Stimulated activated CD4-positive, alpha-beta T cell treated with anti-CD3 and anti-CD28 coated beads, Interleukin-1b, Interleukin-23, amount 100 ng/mL, for 1 hour (primary cell): ENCODE measurements at places on chromosomes 1 and 21.

DNA sequence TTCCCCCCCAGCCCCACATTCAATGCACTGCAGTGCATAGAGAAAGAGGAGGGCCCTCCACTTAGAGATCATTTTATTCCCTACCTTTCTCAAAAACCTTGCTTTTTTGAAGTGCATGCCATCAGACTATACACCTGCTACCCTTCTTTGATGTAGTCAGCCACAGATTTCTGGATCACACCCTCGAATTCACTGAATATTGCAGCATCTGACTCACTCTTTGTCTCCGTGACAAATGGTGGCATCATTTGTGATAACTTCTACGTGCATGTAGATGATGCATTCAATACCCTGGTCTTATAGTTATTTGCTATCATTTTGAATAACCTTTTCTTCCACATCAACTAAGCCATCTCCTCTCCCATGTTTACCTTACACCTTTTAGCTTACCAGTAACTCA is 310.3 kb upstream of the SGIP1 start:
- no peak for DNase-seq

DNA sequence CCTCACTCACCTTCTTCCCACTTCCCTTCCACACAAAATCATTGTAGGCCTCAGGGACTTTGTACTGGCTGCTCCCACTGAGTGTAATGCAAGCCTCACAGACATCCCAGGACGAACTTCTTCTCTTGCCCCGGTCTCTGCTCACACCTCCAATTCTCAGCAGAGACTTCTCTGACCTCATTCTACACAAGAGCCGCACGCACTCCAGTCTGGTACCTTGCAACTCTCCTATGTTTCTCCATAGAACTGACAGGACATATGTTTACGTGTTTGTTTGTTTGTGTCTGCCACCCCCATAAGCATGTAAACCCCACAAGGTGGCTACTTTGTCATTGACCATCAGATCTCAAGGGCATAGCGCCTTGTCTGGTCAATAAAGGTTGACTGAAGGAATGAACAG is 350.8 kb downstream of the AJAP1 start:
- DNase-seq, result no peak

- no peak for DNase-seq
These were observed 397.3 kb downstream of the RPS6KC1 start for GRCh38 chr1:213448360-213448759.

DNA sequence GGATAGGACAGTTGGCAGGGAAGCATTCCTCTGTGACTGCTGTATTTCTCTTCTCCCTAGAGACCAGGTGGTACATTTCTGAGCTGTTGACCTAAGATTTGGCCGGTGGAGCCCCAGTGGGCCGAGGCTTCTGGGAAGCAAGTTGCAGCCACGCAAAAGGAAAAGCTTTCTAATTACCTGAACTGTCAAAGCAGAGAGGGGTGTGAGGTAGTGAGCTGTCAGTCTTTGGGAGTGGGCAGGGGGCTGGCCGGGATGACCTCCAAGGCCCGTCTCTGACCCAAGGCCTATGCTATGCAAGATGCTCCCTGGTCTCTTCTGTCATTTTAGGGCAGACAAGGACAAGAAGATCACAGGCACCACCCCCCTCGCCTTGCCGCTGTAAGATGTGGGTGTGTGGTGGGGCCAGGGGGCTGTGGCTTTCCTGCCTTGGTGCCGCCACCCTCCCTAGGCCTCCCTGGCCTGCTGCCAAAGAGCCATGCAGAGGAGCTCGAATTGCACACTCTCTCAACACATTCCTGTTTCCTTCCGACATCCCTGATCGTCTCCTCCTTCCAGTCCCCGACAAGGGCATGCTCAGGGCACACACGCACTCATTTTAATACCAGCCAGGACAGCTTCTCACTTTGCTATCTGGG is 7.7 kb downstream of the PADI1 start:
- peak; percentile 24 for DNase-seq

- DNase-seq, result no peak
These were observed 16.5 kb downstream of the PRRX1 start for GRCh38 chr1:170680428-170680827.

DNA sequence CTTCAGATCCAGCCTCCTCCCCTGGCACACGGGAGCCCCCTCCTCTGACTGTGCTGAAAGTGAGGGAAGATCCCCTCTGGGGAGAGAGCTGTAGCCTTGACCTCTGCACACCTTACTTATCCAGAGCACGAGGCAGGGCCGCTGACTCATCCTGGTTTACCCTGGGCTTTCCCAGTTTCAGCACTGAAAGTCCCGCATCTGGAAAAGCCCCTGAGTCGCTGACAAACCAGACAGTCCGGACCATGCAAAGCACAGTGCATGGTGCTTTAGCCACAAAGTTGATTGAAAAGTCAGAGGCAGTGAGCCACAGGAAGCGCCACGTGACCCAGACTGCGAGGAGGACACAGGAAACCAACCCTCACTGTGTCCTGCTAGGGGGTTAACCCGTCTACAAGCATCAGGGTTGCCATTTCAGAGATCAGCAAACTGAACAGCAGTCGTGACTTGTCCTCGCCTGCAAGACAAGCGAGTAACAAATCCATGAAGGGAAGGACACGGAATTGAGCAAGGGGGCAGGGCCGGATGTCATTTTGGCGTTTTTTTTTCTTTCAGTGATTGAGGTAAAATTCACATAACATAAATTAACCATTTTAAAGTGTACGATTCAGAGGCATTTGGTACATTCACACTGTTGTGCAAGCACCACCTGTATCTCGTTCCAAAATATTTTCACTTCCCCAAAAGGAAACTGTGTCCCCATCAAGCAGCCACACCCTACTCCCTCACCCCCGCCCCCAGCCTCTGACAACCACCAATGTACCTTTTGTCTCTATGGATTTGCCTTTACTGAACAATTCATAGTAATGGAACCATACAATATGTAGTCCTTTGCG is 19.9 kb upstream of the IFNGR2 start:
- peak; percentile 54 for DNase-seq

GRCh38 chr21:27793901-27794300 is 827.0 kb upstream of the ADAMTS5 start:
- DNase-seq, result no peak

DNA sequence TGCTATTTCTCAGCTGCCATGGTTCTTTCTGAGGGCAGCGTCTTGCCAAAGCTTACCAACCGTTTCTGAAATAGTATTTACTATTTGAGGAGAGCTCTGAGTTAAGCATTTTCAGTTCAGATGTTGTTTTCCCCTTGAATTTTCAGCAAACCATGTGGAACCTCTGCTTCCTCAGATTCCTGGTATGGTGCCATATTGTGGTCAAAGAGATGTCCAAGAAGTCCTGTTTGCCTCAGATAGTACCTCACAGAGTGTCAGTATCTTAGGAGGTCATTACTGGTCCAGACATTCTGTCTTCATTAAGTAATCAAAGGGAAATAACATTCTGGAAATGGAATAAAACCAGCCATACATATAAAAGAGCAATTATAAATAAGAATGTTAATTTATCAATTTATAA is 36.6 kb downstream of the VANGL2 start:
- no peak for DNase-seq

GRCh38 chr1:65209005-65209885 is 61.2 kb downstream of the AK4 start:
- no peak for DNase-seq

DNA sequence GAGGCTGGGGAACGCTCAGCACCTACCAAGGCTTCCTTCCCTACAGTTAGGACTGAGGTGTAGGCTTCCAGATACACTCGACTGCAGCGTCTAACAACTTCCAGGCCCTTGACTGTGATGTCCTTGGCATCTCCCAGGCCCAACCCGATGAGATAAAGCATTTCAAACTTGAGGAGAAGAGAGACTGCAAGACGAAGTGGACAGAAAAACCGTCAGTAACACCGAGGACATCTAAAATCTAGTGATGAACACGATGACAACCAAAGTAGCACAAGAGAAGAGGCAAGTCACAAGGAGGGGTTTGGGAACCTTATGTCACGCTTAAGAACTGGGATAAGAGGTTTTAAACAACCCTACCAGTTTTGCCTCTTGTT is 314 bp downstream of the DPH5 start:
- DNase-seq, result no peak

GRCh38 chr1:165342587-165342986 is 13.9 kb downstream of the LMX1A start:
- DNase-seq, result no peak

DNA sequence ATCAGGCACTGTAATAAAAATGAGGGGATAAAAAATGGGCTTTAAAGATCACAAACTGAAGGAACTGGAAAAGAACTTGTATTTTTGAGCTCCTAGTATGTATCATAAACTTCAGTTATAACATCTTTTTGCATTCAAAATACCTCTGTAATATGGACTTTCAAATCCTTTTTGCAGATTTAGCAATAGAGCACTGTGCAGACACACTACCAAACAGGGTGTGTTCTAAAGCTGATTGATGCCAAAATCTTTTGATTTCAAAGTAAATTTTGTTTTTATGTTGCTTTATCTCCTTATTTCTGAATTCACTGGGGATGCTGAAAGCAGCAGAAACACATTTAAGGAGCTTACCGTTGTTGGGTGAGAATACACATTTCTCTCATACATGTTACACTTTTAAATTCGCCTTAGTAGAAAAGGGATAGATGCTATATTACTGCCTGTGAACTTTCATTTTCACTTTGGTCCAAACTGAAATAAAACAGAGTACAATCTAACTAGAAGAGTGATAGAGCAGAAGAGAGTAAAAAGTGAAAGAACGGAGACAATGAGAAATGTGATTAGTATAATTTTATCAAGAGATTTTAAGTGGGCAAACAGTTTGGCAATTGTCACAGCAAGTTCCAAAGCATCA is 1126.6 kb downstream of the BRINP3 start:
- no peak for DNase-seq

GRCh38 chr1:119091618-119092017 is 48.8 kb downstream of the WARS2 start:
- no peak for DNase-seq

DNA sequence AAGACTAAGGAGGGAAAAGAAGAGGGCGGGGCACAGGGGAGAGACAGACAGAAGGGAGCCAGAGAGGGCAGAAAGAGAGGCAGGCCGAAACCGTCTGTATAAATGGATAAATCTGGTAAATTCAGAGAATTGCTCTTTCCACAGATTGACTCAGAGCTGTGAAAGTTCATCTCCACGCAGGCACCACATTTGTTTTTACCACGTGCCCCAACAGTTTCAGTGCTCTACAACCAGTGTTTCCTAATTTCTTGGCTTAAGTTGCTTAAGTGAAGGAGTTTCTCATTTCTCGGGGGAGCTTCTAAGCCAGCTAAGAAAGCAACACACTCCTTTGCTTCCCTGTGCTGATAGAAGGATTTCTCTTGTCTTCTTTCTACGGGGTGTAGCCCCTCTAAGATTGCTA is 87.1 kb downstream of the ENAH start:
- no peak for DNase-seq

DNA sequence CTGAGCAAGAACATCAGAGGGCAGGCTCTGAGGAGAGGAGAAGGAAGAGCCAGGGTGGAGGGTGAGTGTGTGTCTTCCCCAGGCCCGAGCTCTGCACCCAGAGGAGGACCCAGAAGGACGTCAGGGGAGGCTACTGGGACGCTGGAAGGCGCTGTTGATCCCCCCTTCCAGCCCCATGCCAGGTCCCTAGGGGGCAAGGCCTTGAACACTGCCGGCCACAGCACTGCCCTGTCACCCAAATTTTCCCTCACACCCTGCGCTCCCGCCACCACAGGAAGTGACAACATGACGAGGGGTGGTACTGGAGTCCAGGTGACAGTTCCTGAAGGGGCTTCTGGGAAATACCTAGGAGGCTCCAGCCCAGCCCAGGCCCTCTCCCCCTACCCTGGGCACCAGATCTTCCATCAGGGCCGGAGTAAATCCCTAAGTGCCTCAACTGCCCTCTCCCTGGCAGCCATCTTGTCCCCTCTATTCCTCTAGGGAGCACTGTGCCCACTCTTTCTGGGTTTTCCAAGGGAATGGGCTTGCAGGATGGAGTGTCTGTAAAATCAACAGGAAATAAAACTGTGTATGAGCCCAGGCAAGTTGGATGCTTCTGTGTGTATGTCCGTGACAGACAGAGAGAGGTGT is 17.1 kb downstream of the BCAN start:
- no peak for DNase-seq

DNA sequence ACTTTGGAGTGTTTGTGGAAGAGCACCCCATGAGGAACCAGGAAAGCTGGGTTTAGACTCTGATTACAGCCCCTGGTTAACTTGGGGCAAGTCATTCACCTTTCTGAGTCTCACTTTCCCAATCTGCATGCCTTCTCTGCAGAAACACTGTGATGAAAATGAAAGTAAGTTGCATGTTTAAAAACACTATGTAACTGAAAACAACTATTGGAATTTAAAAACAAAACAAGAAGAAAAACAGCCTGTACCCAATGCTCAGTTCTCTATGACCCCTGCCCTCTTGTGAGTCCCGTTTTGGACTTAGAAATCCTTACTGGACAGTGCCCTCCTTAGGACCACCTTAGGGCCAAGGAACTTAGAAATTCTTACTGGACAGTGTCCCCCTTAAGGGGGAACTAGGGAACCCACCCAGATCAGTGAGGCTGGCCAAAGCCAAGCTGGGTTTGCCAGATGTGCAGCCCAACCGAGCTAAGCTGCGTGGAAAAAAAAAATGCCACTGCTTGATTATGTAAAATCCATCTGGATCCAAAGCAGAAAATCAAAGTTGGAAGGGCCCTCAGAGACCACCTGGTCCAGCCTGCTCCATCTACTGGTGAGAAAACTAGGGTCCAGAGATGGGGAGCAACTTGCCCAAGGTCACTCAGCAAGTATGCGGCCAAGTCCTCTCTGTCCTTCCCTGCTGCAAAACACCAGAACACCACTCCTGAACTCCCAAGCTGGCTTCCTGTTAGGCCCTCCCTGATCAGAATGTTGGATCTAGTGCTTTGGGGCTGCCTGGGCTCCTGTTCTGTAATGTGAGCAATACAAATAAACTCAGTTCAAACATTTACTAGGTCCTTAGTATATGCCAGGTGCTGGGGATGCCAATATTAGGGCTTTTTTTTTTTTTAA is 77.7 kb downstream of the MRPL37 start:
- DNase-seq, result no peak

DNA sequence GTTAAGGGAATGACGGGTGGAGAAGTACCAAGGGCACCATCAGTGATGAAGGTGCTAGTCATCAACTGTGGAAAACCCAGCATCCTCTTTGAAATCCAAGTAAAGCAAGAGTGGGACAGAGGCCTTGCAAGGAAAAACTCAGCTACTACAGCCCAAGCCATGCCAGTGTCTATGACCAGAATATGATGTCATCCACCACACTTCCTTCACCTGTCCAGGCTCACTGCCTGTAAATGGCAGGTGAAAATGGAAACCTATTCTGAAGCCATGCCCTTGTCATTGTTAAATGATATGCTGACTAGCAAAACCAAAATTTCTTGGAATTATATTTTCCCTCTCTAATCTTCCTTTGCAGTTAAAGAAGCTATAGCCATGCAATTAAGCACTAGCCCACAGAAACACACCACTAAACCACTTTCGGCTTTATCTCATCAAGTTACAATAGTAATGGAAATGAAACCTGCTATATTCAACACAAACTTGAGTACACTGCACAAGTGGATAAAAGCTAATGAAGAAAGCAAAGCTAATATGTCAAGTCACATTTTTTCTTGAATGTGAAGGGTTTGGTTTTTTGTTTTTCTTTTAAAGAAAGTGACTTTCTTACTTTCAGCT is 96.3 kb upstream of the RALGPS2 start:
- no peak for DNase-seq

GRCh38 chr1:1135339-1136136 is 19.6 kb upstream of the C1orf159 start:
- DNase-seq, result no peak
